ENCODE measurements at places on chromosomes 12 and 14.

DNA sequence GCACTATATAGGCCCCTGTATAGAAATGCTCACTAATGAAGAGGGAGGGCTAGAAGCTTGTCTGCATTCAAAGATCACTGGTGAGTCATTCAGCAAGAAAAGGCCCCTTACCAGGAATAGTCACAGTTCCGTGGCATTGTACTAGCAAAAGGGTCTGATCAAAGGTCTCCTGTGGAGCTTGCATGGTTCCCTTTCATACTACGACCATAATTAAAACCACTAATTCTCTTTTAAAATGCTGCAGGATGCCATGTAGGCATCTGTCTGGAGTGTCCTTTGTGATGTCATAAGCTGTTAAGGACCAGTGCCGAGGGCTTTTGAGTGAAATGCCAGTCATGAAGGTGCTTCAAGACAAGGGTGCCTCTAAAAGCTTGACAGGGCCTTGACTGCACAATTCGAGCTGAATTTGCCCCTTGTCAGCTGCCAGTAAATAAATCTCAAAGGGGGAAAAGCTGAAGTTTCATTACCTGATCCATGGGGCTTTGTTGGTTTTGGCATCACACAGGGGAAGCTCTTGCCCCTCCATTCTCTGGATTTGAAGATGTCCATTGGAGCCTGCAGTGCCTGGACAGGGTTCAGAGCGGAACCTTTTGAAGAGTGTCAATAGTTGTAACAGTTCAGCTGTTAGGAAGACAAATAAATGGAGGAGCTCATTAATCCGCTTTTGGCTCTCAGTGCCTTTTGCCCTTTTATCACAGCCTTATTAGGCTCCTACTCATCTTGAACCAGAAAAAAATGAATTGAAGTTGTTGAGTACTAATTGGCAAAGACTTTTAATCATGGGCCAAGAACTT, 69.1 kb downstream of the TMEM260 start:
- no peak for DNase-seq

DNA sequence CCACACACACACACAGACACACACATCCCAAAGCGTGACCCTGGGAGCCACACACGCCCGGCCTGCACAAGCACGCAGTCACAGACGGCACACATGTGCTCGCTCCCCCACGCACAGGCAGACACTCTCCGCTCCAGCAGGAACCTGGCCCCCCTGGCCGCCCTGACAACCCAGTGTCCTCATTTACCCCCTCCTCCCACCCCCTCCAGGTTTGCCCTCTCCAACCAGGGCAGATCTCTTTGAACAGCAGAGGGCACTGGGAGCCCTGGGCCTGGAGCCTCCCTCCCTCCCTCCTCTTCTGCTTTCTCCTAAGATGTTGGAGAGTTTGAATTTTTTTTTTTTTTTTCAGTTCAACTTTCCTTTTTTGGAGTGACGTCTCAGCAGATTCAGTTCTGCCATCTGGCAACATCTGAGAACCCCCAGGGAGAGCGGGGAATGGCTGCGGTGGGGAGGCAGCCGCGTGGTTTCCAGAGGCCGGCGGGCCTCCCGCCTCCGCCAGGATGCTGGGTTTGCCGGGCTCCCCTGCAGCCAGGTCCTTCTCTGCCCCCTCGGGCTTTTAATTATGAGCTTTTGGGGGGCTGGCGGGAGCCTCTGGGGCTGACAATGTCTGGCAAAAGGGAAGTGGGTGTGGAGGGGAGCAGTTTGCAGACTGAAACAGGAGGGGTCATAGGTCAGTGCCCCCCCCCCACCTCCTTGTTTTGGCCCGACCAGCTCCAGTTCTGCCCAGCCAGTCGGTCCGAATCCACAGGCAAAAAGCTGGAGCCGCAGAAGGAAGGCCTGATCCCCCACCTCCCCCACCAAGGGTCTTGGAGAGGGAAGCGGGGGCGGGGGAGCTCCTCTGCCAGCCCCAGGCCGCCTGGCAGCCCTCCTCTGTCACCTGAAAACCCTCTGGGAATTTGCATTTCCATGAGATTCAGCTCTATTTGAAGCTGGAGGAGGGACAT, 1.3 kb upstream of the NCOR2 start:
- no peak for DNase-seq

DNA sequence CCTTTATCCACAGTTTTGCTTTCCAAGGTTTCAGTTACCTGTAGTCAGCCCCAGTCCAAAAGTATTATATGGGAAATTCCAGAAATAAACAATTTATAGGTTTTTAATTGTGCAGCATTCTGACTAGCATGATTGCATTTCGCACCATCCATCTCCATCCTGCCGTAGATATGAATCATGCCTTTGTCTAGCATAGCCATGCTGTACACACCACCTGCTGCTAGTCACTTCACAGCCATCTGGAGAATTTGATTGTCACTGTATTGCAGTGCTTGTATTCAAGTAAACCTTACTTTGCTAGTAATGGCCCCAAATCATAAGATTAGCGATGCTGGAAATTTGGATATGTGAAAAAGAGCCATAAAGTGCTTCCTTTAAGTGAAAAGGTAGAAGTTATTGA, 36.0 kb downstream of the MUCL1 start:
- no peak for DNase-seq

GRCh38 chr12:729221-729620, 23.2 kb upstream of the WNK1 start:
- no peak for DNase-seq

GRCh38 chr12:94481734-94482133, 22.1 kb upstream of the CEP83 start:
- DNase-seq, result no peak

DNA sequence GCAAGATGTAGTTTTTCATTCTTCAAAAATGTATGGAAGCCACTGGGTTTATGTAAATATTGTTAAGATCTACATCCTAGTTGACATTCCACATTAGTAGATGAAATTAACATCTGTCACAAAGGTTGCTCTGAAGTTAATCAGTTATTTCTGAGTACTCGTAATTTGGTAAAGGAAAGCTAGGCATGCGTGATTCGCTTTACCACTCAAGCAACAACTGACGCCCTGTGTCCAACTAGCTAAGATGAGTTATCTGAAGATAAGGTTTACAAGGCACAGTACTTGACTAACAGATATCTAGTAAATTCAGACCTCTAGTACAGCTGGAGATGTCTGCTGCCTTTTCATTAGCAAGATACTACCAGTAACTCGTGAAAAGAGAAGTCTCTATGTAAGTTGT, 14.1 kb downstream of the PRKD1 start:
- no peak for DNase-seq

DNA sequence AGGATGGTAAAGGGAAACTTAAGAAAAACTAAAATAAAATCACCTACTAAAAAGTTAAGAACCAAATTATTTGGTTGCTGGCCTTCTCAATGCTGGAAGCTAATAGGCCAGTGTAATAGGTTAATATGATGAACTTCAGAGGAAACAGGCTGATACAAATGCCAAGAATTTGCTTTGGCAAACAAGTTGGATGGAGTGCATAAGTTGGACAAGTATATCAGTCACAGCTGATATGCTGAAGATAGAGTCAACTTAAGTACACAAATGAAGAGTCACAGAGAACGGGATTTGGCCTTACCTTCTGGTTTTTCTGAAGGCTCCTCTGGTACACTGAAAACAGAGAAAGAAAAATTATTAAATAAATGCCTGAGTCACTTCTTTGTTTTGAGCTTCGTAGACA, 48.2 kb downstream of the ZFYVE26 start:
- DNase-seq, result no peak

DNA sequence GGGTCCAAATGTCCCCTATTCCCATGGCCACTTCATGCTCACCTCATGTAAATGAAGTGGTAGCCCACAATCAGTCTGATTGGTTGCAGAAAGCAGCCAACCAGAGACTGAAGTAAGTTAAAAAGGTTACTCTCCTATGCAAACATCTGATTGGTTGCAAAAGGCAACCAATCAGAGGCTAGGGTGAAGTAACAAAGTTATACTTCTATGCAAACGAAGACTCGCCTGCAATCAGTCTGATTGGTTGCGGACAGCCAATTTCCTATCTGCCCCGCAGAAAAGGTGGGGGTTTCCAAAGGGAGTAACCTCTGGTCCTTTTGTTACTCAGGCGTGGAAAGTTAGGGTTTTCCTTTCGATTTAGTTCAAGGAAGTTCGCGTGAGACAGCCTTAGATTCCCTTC, 208.1 kb upstream of the NEDD1 start:
- DNase-seq, result no peak

DNA sequence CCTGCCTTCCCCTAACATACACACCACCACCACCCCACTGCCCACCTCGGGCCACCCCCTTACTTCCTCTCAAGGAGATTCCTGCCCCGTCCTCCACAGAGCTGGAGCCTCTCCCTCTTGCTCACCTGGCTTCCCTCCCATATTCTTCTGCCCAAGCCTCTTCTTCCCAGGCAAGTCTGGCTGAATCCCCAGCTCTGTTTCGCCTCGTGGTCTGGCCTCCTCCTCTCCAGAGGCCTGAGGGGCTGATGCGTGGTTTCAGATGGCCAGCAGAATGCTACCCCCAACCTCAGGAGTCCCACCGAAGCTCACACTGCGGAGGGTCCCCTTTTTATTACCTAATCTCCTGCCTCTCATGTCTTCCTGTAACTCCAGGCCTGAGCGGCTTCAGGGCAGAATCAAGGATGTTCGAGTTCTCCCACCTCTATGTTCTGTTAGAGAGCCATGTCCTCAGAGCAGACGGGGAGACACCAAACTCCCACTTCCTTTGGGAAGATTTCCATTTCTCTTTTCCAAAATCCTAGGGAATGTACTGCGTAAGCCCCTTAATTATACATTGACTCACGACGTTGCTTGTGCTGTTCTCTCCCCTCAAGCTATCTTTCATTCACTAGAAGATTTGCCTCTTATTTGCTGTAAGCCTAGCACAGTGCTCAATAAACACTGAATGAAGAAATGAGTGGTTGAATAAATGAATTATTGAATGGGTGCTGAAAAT, 33.9 kb upstream of the LTBP2 start:
- DNase-seq, result no peak

- DNase-seq, result no peak
Observed at GRCh38 chr12:42450248-42450647, 124.3 kb downstream of the PPHLN1 start.

DNA sequence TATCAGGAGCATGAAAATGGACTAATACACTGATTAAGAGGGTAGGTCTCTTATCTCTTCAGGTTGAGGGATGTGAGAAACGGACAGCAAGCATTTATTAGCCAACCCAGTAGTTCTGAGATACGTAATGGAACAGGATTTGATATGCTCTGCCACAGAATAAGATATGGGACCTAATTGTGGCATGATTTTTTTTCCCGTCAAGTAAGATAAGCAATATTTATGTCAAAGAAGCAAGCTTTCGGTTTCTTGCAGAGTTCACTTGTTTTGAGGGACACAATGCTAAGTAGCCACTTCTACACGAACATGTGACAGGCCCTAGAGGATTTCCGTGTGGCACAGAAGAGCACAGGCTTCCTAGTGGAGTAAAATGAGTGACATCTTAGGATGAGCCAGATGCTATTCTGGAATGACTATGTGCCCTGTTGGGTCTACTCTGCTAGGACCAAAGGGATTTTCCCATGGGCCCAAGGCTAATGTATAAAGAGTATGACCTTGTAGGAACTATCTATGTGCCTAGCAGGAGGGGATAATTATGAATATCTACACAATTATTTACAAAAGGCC, 57.9 kb downstream of the SLC38A1 start:
- no peak for DNase-seq

DNA sequence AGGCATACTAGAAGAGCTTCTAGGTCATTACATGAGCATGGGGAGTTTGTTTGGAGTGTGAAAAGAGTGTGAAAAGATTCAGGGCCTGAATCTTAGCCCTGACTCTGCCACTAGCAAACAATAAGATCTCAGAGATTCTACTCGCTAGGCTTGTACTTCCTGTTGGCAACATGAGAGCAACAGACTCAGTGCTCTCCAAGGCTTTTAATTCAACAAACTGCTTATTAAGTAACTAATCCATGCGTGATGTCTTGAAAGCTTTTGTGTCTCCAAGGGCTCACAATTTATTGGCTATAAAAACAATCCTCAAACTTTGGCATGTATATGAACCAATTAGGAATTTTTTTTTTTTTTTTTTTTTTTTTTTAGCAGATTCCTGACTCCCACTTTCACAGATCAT, 105.1 kb downstream of the STXBP6 start:
- DNase-seq, result no peak

DNA sequence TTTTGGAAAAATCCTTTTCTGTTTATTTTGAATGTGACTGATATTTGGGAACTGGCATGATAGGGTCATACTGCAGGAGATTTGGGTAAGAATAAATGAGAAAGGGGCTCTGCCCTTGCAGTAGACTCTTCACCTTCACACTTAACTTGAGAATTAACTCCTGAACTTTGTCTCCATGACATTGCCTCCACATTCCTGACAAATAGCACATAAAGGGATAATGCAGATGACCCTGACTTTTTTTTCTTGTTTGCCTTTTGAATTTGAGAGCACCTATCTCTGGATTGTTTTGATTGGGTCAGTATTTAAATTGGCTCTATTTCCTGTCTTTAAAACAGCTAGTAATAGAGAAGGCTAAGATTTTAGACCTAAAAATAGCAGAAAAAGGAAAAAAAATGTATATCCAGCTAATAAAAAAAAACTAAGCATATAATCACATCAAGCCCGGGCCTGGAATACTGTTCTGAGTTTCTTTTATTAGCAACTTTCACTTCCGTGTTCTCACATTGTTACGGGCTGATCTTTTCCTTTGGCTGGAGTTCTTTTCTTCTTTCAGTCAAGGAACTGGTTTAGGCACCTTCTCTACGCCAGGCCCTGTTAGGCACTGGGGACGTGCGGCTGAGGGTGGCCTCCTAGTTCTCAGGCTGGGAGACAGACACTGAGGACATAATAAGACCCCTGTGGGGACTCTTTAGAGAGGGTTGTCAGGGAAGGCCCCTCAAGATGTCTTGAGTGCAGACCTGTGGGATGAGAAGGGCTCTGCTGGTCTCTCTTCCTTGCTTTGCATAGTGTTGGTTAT, 53.1 kb upstream of the GNPNAT1 start:
- DNase-seq, result no peak

DNA sequence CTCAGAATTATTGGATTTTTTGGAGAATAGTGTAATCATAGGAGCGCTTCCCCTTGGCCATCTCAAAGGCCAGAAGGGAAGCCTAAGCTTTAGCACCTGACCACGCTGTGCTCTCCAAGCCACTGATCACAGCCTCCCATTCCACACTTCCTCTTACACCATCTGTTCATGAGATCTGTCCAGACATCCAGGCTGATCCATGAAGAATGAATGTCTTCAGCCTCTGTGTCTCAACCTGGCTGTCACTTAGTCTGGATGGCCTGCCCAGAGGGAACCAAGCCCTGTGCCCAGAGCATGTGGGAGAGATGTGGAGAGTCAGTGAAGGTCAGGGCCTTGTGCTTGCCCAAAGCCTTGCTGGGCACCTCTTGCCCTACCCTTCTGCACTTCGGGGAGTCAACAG, 40.5 kb downstream of the TSPAN11 start:
- no peak for DNase-seq

GRCh38 chr14:31934767-31935266, 142.3 kb upstream of the ARHGAP5 start:
- peak; percentile 36 for DNase-seq

GRCh38 chr12:115752156-115752555, 525.3 kb downstream of the MED13L start:
- no peak for DNase-seq

DNA sequence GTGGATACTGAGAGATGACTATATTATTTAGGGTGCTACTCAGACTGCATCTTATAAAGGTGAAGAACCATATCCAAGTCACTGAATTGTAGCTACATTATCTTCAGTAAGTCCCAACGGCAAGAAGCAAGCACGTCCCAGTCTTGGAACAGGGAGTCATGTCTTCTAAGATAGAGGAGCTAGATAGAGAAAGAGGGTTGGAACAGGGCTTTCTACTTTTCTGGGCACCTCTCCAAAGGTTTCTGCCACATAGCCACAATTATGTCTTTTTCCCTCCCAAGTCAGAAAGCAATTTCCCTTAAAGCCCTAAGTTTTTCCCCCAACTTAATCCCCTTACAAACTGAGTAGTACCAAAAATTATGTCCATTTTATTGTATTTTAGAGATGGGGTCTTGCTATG, 22.4 kb downstream of the MAPK1IP1L start:
- no peak for DNase-seq
